Activated T-helper 1 cell treated with Interleukin-2 at 50 U/mL for 16 hours (primary cell): ENCODE measurements at places on chromosomes 16 and 17.

- DNase-seq = no peak
Observed at GRCh38 chr17:65228734-65229620, 91.8 kb downstream of the RGS9 start.

DNA sequence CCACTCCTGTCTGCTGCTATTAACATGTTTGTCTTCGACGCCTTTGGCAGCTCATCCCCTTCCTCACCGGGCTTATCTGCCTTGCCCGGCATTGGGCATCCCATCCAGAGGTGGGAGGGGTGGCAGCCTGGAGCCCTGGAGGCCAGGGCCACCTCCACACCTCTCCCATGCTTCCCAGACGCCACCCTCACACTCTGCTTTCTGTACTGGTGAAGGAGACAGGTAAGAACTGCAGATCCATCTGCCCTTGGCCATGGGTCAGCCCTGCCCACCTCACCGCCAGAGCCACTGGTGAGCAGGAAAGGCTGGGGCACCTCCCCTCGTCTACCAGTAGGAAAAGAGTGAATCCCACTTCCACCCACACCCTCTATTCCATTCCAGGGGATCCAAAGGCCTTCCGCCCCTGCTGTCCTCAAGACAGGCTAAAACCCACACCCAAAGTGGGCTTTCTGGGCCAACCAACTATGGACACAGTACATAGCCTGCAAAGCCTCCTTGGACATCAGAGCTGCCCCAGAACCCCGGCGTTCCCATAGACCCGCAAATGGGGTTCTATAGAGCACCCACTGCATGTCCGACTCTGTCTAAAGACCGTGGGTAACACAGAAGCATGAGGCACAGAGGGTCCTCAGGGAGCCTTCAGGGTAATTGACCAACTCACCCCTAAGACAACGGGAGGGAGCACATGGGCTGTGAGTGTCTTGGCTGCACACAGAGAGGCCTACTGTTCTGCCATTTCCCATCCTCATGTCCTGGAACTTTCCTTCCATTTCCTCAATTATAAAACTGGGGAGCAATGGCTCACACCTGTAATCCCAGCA, 23.4 kb upstream of the RBFOX3 start:
- DNase-seq = no peak

- DNase-seq = peak; percentile 39
Observed at GRCh38 chr17:78890498-78890897, 12.5 kb downstream of the CEP295NL start.

GRCh38 chr17:47698749-47699535, 5.0 kb downstream of the TBKBP1 start:
- peak; percentile 73 for DNase-seq

DNA sequence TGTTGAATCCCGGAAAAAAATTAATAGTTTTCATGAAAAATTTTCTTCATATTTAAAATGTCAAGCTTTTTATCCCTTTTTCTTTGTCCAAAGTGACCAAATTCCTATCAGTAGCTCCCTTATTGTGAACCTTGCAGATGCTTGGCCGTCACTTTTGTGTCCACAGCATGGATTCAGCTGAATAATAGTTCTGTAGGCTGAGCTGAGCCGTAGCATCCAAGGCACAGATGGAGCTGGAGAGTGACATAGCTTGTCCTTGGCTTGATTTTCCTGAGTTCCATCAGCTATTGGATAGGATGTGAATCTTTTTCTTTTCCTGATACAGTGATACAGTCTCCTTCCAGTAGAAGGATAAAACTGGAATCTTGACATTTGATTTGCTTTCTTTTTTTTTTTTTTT, 3.6 kb downstream of the NUP85 start:
- DNase-seq = no peak

- DNase-seq = no peak
Observed at GRCh38 chr17:43396491-43397060, 2.2 kb upstream of the ARL4D start.

DNA sequence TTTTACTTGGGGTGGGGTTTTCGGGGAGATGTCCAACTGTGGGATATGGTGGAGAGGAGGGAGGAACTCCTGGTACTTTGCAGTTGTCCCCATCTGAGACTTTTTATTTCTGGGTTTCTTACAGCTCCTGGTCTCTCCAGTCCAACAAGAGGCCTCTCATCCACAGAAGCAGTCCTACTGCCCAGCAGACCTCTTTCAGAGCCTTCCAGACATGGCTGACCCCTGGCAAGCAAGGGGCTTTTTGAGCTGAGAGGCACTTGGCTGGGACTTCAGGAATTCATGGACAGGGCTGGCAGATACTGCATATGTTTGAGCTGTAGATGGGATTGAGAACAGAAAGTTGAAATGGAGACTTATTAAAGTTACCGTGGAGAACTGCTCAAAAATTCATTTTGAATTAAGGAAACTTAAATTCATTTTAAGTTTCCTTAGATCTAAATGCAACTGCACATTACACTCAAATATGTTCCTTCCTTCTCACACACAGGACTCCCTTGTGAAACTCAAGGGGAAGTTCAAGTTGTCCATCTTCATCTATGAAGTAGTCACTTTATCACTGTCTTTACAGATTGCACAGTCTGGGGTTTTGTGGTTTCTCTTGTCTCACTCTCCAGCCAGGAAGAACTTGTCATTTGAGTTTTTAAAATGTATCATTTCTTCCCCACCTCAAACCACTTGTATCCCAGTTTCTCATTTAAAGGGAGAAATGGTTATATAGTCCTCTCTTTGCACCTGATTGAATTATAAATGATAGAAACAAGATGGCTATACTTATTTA, 1.1 kb downstream of the LASP1NB start:
- no peak for DNase-seq

- no peak for DNase-seq
Observed at GRCh38 chr17:61555127-61555566, 35.9 kb downstream of the NACA2 start.

DNA sequence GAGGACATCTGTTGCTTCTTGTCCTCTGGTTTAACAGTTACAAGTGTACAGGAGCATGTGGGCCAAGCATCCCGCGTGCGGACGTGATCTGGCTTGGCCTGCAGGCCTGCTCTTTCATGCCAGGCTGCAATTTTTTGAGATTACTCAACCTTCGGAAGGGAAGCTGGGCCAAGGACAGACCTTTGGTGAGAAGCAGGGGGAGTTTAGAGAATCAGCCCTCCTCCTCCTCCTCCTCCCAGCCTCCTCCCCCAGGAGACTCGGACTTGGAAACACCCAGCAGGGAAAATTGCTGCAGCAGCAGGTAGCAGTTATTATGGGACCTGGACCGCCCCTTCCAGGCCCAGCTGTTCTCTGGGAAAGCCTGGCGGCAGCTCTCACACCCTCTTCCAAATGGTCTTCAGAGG, 5.1 kb upstream of the KLHL36 start:
- DNase-seq = no peak

DNA sequence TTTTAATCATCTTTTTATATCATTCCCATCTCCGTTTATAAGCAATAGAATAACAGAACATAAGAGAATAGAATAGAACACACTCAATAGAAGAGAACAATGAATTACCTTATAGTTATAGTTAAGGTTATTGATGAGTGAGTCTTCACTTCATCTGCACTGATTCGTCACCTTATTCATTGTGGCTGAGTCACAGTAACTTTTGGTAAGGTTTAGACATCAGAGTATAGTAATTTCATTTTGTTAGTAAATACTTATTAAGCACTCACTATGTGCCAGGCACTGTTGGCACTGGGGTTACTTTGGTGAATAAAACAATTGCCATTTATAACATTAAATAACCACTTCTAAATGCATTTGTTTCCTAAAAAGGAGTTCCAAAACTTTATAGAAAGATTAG, 22.5 kb downstream of the PHKB start:
- DNase-seq = no peak

DNA sequence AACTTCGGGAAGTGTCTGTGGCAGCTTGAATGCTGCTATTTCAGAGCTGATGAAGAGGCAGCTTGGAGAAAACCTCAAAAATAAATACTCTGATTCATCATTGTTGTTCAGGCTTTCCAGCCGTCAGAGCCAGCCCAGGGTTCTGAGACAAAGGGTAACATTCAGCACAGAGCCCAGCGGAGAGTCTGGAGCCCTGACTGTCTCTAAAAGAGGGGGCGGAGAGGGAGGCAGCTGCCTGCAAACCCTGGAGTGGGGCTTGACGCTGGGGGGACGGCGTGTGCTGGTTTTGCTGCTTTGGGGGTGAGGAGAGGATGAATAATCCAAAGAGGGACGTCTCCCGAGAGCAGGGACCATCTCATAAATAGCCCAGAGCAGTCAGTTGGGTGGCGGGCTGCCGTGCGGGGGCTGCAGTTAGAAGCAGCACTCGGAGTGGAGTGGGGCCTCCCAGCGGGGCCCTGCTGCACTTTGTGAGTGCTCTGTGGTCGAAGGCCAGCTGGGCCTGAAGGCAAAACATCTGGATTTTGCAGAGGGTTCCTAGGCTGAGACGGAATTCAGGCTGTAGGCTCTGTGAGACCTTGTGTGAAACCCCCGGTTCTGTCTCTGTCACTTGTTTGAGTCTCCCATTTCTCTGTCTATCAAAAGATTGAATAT, 237.8 kb downstream of the PRKCA start:
- no peak for DNase-seq
